ENCODE measurements at places on chromosomes 3 and 15. TPM values are rescaled to one million over a fixed set of nuclear protein-coding genes. Genes with fewer than 3 reads are reported as not detected.

The ATRIP gene
- 5.1 TPM for polyA plus RNA-seq

The UROC1 gene
- polyA plus RNA-seq = not detected

The POPDC2 gene
- 0.38 TPM for polyA plus RNA-seq

The ISL2 gene
- 0.82 TPM for polyA plus RNA-seq

The RHOA gene
- 505 TPM for polyA plus RNA-seq

The COL6A5 gene
- polyA plus RNA-seq = not detected

The RYR3 gene
- not detected for polyA plus RNA-seq

The CGNL1 gene
- 0.25 TPM for polyA plus RNA-seq

The TRAT1 gene
- not detected for polyA plus RNA-seq

The NR2F2 gene
- polyA plus RNA-seq = 66.9 TPM

The GOLGA8G gene
- polyA plus RNA-seq = not detected

The ZDHHC19 gene
- not detected for polyA plus RNA-seq

The SLC51A gene
- polyA plus RNA-seq = not detected

The HRG gene
- polyA plus RNA-seq = not detected

The USP4 gene
- polyA plus RNA-seq = 80.4 TPM

The SEMA6D gene
- 7.9 TPM for polyA plus RNA-seq

The CPNE4 gene
- not detected for polyA plus RNA-seq

The TRPM1 gene
- not detected for polyA plus RNA-seq

The CPA3 gene
- not detected for polyA plus RNA-seq

The PLCH1 gene
- polyA plus RNA-seq = 0.04 TPM

The RETNLB gene
- polyA plus RNA-seq = not detected
